H9 (cell line): ENCODE measurements at places on chromosomes 4 and X. TPM values are rescaled to one million over a fixed set of nuclear protein-coding genes. Genes with fewer than 3 reads are reported as not detected.

- DNase-seq: no peak
- H3K27me3 ChIP-seq: no peaks in the 10 kb centered on the region
- no peak overlapping the region for H3K4me3 ChIP-seq
- H3K36me3 ChIP-seq: peaks cover 46% of the 10 kb centered on the region
- no peak overlapping the region for H3K27ac ChIP-seq
Measured at GRCh38 chrX:362937-363620, 23.6 kb downstream of the PPP2R3B start.

GRCh38 chrX:46791927-46792809 lies 33.2 kb upstream of the SLC9A7 start:
- no peak overlapping the region for H3K27ac ChIP-seq
- no peak overlapping the region for H3K4me3 ChIP-seq
- DNase-seq: peak; percentile 52
- H3K27me3 ChIP-seq: no peaks in the 10 kb centered on the region

GRCh38 chr4:120228086-120228485 lies 161.4 kb upstream of the MAD2L1 start:
- no peak for DNase-seq
- no peaks in the 10 kb centered on the region for H3K27me3 ChIP-seq
- H3K4me3 ChIP-seq: no peak overlapping the region
- no peaks in the 10 kb centered on the region for H3K4me1 ChIP-seq
- H3K36me3 ChIP-seq: no peaks in the 10 kb centered on the region

NEXMIF gene
- total RNA-seq: 0.22 and 0.29 TPM in 2 replicates

NKX3-2 gene
- 1.9 and 2.3 TPM in 2 replicates for total RNA-seq

GRCh38 chrX:4118666-4119530 lies 405.4 kb upstream of the PRKX start:
- no peaks in the 10 kb centered on the region for H3K36me3 ChIP-seq
- no peaks in the 10 kb centered on the region for H3K27me3 ChIP-seq

DNA sequence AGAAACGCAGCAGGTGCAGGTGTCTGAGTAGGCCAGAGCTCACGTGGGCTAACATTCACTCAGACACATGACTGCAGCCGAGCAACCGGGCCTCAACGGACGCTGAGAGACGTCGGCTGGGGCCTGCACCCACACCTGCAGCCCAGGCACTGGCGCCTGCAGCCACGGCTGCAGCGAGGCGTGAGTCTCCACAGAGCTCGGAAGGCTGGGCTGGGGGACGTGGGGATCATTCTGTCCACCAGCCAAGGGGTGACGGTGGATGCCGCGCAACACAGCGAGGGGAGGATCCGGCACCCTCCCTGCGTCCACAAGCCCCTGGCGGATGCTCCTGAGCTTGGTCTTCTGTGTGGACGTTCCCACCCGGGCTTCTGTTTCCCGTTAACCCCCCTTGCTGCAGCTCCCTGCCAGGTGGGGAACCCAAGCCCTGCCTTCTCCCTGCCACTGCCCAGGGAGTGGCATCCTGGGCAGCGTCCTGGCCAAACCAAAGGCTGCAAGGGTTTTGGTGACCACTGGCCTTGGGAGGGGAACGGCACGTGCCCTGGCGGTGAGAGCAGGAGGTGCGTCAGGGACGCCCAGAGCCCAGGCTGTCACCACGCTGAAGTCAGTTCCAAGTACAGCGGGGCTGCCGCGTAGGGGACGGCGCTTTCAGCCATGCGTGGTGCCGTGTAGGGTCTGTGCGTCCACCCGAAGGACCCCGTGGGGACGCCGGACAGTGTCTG lies 16.3 kb downstream of the PPP2R3B start:
- peaks cover 8% of the 10 kb centered on the region; the same call in 1 of the 2 replicates for H3K27me3 ChIP-seq
- peaks cover 3% of the 10 kb centered on the region; the same call in 1 of the 3 replicates for H3K36me3 ChIP-seq
- DNase-seq: no peak
- no peak overlapping the region for H3K4me3 ChIP-seq

DNA sequence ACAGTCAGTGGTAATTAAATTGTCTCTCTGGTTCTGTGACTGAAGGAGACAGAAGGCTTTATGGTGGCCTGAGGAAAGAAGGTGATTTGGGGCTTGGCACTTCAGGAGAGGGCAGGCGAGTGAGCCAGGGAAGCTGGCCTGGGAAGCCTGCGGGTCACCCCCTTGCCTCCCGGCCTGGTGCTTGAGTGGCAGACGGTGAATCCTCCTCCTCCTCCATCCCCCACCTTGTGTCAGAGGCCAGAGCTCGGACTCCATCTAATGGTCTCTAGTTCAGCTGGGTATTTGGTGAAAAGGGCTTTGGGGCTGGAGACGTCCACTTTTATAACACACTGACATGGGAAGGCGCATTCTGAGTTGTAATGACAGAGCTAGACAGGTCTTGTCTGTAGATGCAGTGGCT lies 8.7 kb downstream of the TMEM187 start:
- H3K27ac ChIP-seq: no peak overlapping the region
- H3K27me3 ChIP-seq: no peaks in the 10 kb centered on the region
- peaks cover 10% of the 10 kb centered on the region for H3K36me3 ChIP-seq
- H3K4me1 ChIP-seq: no peaks in the 10 kb centered on the region

GAGE13 gene
- total RNA-seq: not detected in 2 replicates
